ENCODE measurements at places on chromosomes 13 and 19.

DNA sequence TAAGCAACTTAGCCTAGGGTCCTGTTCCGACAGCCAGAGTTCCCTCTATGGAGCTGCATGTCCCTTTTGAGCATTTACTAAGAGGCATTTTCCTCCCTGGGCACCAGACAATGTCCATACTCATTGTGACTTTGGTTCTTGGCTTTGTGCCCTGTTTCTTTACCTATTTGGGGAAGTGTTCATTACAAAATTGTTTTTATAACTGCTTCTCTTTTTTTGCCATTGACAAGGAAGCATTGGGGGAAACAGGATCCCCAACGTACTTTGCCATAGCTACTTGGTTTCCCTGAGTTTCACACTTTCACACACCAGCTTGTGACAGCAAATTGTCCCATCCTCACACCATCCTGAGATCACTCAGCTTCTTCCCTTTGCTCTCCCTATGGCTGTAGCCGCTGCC lies 81.1 kb upstream of the SIAH3 start:
- no peak for DNase-seq

DNA sequence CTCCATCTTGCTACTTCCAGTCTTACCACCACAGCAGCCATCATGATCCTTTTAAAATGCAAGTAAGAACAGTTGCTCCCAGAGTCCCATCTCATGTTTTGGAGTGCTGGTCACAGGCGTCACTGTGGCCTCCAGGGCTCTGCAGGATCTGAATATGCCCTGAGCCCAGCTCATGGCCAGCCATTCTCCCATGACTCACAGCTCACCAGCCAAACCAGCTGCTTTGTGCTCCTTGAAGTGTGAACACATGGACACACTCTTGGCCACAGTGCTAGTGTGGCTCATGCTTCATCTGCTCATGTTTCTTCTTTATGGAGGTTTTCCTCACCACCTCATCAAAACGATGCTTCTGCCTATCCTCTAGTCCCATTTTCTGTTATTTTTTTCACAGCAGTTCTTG lies 466.5 kb downstream of the UQCRFS1 start:
- no peak for DNase-seq

DNA sequence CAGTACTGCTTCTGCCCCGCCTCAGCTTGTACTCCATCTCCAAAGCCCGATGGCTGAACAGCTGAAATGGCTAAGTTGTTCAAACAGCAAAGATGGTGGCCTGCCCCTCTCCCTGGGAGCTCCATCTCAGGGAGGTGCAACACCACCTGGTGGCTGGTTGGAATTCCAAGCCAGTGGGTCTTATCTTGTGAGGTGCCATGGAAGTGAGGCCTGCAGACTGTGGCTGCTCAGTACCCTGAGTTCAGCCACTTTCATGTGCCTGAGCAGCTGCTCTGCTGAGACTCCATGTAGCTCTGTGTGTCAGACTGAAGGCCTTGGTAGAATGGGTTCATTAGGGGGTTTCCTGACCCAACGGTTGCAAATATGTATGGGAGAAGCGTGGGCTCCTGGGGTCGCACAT lies 67.3 kb upstream of the SPRY2 start:
- DNase-seq: no peak

DNA sequence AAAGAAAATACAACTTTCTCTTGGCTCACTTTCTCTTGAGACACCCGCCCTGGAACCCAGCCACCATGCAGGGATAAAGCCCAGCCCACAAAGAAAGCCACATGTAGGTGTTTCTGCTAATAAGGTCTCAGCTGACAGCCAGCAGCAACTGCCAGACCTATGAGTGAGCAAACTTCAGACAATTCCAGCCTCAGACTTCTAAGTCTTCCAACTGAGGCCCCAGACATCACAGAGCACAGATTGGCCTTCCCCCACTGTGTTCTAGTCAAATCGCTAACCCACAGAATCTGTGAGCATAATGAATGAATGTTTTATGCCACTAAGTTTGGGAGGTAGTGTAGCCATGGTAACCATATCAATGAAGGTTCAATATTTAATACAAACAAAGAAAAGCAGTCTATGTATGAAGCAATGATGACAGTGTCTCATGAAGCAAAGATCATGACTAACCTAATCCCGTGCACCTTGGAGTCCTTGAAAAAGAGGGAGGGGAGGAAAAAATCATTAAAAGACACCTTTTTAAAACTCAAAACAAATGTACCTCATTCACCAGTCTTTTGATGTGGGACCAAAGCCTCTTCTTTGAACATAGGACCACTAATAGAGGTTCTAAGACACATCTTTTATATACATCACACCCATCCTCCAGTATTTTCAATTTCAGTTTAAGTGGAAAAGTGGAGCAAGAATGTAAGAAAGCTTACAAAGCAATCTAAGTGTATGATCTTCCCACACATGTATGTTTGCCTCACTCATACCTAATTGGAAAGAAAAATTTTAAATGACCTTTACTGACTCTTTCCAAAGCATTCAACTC lies 6.2 kb downstream of the MRPS31 start:
- DNase-seq: no peak

GRCh38 chr13:102235689-102236088 lies 166.2 kb downstream of the FGF14 start:
- DNase-seq: no peak

- no peak for DNase-seq
These were observed 3.8 kb upstream of the TSHZ3 start for GRCh38 chr19:31352782-31353651.

DNA sequence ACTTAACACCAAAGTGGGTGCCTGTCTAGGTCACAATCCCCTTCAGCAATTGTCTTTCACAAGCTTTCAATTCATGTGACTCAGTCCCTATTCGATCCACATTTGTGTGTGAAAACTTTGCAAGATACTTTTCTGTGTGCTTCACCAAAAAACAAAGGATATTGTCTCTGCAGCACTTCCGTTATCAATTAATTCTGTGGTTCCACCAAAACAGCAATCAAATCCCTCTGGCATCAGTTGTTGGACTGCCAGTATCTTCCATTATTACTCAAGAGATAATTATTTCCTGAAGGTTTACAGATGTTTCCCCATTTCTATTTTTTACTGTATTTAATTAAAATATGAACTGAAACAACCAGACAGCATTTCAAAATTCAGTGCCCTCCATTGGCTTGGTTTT lies 481.4 kb downstream of the SUCLA2 start:
- DNase-seq: no peak

DNA sequence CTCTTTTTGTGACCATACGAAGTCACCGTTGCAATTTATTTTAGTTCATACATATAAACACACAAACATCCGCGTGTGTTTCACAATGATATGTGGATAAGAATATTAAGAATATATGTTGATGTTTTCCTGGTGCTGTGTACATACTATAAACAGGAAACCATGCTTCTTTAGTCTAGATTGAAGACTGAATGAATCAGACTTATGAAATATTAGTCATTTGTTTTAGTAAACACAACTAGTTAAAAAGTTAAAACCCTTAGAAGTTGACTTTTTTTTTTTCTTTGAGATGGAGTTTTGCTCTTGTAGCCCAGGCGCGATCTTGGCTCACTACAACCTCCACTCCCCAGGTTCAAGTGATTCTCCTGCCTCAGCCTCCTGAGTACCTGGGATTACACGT lies 257.7 kb downstream of the DACH1 start:
- no peak for DNase-seq

GRCh38 chr13:44814836-44815235 lies 174.4 kb downstream of the NUFIP1 start:
- no peak for DNase-seq

GRCh38 chr19:43311706-43312105 lies 41.8 kb upstream of the CD177 start:
- no peak for DNase-seq

GRCh38 chr13:24060993-24061392 lies 99.5 kb upstream of the SPATA13 start:
- DNase-seq: no peak

DNA sequence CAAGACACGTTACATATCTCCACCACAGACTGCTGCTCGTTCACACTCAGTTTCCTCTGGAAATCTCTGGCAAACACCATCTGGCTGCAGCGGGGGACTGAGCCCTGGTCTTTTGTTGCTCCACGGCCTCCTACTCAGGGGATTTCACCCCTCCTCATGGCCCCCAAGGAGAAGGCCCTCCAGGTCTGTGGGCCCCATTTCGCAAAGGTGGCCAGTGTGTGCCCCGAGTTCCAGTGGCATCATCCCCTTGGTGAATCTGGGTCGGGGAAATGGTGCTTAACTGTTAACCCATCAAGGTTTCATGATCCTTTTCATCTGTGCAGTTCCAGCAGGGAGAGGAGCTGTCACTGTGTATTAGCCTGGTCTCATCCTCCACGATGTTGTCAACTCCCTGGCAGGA lies 235.4 kb upstream of the MAB21L1 start:
- no peak for DNase-seq

DNA sequence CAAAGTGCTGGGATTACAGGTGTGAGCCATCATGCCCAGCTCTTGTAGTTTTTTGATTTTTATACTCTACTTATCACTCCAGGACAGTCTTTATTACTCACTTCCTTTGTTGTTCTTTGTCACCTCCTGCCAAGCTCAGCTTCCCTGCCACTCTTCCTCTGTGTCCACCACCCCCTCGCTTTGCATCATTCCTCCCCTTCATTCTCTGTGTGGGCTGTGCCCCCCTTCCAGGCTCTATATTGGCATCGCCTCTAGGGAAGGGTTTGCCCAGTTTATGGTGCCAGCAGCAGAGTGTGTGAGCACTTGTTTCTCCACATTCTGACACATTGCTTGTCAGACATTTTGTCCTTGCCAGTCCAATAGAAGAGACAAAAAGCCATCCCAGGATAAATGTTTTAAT lies 15.1 kb downstream of the ZNF302 start:
- no peak for DNase-seq

DNA sequence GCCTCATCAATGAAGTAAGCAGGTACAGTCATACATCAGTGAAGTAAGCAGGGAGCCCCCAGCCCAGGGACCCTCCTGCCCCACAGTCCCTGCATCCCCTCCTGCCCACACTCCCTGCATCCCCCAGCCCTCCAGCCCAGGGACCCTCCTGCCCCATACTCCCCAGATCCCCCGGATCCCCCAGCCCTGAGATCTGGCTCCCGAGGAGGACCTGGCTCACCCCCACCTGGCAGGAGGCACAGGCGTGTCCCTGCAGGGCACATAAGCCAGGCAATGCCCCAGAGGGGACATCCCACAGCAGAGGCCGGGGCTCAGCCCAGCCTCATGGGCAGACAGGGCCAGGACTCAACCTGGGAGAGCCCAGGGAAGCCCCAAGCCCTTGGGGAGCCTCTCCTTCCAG lies 53.6 kb upstream of the TPM4 start:
- no peak for DNase-seq

DNA sequence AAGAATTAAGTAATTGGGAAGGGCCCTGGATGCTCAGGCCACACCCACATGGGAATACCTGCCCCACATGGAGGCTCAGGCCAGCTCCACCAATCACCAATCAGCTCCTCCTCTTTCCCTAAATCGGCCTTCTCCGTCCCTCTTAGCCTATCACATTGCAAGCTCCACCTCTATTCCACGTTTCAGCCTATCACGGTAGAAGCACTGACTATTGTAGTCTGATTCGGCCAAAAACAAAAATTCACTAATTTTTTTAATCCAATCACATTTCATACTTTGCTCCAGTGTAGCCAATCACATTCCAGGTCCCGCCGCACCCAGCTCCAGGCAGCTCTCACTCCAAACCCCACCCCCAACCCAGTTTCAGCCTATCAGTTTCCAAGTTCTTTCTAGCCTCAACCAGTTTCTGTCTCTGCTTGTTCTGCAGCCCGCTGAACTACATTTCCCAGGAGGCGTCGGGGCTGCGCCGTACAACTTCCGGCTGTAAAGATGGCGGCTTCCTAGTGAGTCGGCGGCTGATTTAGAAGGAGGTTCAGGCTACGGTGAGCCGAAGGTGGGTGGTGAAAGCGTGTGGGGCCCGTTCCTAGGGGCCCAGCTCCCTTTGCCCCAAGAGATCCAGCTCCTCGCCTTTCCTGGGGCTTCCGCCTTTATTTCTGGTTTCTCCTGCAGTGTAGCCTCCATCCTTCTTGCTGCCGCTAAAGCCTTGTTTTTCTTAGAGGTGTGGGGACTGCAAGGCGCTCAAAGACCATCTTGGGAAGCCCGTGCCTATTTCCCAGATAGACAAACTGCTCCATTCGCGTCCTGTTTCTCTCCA lies at the start of gene BABAM1:
BABAM1 (plus strand) TSS at position 469 of the 814 bp plus-strand sequence. CDS start 1,364 bp downstream, outside the sequence.
- DNase-seq: peak; percentile 86

GRCh38 chr13:99227909-99228688 lies 27.4 kb downstream of the UBAC2 start:
- DNase-seq: no peak

GRCh38 chr19:57241176-57241575 lies 744 bp downstream of the ZNF805 start:
- DNase-seq: no peak

DNA sequence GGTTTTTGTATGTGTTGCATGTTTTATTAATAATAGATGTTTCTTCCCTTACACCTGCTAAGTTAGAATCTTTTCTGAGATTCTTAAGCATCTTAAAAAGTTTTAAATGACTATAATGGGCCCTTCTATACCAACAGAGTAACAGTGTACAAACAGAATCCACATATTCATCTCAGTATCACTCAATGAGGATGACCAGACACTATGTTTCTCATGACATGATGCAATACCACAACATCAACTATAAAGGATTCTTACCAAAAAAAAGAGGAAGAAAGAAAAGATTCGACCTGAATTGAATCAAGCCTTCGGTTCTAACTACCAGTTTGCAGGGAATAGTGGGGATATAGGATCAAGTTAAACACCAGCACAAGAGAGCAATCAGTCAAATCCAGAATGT lies 56.5 kb downstream of the INTS6 start:
- no peak for DNase-seq

DNA sequence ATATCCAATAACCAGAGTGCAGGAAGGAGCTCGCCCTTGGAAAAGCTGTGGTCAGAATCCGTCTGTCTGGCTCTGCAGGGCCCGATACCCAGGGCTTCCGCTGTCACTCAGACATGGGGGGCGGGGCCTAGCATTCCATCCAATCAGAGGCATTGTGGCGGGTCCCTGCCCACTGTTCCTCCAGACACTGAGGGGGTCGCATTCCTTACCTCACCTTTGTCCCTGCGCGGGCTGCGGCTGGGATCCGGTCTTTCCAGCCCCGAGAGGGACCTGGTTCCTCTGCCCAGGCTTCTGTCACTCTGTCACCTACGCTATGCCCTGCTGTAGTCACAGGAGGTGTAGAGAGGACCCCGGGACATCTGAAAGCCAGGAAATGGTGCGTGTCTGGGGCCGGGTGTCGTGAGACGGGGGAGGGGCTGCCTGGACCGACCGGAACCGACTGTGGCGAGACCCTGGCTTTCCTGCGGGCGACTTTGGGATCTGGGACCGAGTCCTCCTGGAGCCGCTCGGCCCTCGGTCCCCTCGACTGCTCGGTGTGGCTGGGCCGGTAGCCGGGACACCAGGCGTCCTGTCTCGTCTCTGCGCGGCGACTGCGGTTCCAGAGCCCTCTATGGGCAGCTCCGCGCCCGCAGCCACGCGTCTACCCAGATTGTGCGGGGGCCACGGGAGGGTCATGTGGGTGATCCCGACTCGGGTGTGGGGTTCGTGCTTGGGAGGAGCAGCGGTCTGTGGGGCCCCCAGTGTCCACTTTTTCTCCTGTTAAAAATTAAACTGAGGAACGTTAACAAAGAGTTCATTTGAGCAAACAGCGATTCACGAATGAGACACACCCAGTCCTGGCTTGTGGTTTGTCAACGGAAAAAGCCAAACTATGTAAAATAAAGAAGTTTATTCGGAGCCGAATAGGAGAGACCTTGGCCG lies at the start of gene ZNF69:
ZNF69 (plus strand) TSS at position 172 of the 921 bp plus-strand sequence; CDS start at position 314, 142 bp downstream.
- DNase-seq: no peak
